Activated naive CD8-positive, alpha-beta T cell treated with anti-CD3 and anti-CD28 coated beads, Interleukin-2, amount 50 U/mL, for 16 hours (primary cell): ENCODE measurements at places on chromosomes 12 and 14.

DNA sequence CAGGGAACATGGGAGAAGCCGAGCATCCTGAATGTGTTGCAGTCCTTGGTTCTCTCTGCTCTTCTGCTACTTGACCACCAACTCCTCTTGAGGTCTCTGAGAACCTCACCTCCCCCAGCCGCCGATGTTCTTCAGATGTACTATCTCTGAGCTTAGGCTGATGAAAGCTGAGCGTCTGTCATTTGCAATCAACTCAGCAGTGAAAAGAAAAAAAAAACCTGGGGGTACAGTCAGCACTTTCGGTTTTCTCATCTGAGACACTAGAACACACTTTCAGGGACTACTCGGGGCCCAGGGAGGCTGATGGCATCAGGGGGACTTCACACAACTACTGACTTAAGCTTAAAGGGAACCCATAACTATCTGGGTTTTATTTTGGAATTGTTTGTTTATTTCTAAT, 9.6 kb upstream of the FLVCR2 start:
- DNase-seq: no peak

DNA sequence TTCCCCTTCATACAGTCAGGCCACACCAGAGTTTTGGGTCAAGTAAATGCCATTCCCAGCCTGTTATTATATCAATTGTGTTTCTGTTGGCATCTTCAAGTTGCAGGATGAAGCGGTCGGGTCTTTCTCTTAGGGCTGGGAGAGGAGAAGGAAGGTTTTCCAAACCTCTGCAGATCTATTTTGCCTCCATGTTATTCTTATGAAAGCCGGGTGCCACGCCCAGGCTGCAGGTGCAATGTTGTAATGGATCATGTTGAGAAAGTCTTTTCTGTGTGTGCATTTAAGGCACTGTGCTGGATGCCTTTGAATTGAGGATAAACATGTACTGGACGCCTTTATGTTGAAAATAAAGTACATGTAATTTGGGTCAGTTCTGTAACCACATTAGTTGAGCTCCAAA, 164.4 kb upstream of the HIF1A start:
- DNase-seq: no peak

GRCh38 chr12:92294676-92295440, 149.2 kb upstream of the BTG1 start:
- no peak for DNase-seq

- no peak for DNase-seq
Observed at GRCh38 chr12:125329239-125330102, 264.2 kb downstream of the AACS start.

DNA sequence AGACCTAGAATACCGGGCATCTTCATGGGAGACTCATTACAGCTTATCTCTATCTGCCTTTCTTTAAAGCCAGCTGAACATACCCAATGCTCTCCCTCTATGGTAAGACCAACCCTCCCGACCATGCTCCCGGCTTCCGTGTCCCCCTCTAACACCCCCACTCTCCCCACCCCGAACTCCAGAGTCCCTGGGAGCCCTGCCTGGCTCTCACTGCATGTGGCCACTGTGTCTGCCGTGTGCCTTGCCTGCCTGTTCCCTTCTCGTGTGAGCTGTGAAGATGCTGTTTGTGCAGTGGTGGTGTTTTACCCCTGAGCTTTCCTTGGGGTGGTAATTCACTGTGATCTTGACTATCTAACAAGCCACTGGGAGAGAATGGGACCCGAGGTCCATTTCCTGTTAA, 146.4 kb upstream of the FKBP4 start:
- no peak for DNase-seq

DNA sequence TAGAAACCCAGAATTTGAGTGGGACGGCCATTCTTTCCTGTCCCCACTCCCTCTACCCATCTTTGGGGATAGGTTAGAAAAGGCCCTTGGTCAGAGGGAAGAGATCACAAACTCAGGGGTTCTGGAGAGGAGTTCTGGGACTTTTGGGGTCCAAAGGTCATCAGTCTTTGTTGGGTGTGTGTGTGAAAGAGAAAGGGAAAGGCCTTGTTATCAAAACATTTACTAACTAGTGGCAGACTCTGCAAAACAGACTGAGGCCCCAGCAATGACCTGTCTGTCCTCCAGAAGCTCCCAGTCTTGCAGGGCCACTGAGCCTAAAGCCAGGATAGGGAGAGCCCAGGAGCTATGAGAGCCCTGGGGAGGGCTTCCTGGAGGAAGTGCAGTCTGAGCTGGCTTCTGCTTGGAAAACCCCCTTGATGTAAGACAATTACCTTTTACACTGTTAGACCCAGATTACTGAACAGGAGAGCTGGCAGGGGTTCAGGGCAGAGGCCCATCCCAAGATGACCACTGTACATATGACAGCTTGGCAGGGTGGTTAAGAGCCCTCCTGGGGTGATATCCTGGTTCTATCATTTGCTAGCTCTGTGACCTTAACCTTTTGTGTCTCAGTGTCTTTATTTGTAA, 429.1 kb upstream of the CCDC196 start:
- DNase-seq: no peak

DNA sequence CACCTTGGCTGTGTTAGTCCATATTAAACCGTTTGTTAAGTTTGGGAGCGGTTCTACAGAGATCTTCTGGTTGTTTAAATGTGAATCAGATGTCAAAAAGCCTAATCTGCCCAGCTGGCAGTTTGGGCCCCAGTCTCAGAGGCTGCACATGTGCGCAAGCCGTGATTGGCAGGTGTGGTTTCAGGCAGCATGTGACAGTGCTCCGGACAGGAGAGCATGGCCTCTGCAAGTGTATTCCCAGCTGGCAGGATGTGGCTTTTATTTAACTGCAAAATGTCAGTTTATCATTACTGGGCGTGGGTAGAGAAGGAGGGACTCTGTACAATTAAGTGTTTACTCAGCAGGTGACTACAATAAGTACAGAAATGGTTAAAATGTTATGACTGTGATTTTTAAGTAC, 77.5 kb downstream of the PELI2 start:
- no peak for DNase-seq

DNA sequence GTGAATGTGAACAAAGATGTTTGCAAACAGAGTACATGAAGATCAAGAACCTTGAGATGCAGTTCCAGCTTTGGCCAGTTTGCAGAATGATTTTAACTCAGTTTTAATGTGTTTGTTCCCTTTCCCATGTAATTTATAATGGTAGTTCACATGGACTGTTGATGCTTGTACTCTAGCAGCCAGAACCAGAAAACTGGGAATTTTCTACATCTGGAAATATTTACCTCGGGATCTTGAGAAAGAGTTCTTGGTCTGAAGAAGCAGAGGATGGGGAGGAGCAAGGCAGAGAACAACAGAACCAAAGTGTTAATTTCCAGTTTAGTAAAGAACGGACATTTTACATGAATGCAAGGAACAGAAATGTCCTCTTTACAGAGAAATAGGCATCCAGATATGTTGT, 37.0 kb upstream of the PMCH start:
- no peak for DNase-seq

- DNase-seq: no peak
Observed at GRCh38 chr12:32863128-32863527, 33.4 kb downstream of the PKP2 start.

DNA sequence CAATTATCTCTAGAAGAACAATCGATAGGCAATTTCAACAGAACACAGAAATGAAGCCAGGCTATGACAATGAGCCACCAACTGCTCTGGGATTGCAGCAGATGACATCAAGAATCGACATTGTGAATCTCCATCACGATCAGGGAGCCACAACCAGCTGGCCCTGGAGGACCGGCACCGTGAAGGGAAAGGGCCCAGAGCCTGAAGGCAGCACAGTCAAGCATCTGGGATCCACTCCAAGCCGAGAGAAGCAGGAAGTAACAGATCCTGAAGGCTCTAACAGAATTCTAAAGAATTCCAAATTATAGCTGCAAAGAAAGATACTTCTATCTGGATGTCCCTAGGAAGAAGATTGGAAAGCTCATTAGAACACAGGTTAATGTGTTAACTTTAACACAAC, 61.0 kb downstream of the LRRC74A start:
- no peak for DNase-seq

DNA sequence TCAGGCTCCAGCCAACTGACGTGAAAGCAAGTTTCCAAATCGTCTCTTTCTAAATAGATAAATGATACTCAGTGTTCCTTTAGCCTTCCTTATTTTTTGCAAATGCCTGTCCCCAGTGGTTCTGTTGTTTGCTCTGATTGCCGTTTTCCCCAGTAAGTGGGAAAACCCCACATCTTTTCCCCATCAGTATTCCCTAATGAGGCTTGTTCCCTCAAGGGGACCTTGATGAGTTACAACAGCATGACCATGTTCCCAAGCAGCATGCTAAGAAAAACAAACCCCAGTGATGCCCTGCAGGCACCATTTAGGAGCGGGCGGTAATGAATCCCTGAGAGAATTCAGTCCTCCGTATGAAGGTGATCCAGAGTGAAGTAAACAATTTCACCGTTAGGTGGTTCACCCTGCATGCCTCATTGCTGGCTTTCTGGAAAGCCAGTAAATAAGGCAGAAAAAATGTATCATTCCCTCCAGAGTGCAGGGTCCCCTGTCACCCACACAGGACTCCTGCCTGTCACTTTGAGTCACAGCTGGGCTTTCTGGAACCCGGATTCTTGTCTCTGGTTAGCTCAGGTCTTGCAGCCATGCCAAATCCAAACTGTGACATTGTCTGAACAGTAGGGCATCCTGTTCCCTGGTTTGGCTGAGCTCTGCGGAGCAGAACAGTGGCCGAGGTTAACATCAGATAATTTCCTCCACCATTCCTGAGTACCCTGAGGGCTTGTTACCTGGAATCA, 222.6 kb downstream of the RGS6 start:
- DNase-seq: no peak

DNA sequence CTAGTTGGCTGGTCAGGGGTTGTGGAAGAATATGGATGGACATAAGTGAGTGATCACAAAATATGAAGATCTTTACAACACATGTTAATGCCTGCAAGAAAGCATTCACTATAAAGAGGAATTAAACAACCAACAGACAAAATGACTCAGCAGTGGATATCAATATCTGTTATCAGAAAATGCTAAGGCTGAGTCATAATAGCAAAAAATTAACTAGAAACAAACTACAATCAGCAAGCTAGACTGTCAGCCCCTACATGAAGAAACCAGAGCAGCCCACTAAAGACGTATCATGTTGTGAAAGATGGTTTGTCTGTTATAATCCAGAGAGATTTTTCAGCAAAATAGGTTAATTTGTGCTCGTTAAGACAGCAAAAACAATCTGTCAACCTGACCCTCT, 472.9 kb downstream of the NELL2 start:
- no peak for DNase-seq

GRCh38 chr14:71665157-71665556, 267.1 kb upstream of the RGS6 start:
- no peak for DNase-seq

GRCh38 chr14:52355016-52355431, 40.9 kb downstream of the PTGER2 start:
- no peak for DNase-seq

DNA sequence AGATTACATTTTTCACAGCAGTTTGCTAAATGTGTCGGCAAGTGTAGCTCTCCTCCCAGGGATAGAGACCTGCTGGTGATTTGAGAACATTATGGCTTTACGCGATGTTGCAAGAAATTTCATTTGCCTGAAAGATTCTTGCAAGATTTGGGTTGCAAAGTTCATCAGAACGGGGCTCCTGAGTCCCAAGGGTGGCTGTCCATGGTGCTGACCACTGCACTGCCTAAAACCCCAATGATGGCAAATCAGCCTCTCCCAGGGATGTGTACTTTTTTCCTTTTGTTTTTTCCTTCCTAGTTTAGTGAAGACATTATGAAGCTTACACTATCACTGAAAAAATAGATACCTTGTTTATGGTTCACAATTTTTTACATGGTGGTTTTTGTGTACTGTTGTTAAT, 85.4 kb downstream of the WSCD2 start:
- no peak for DNase-seq

GRCh38 chr12:98182821-98183220, 332.6 kb upstream of the TMPO start:
- no peak for DNase-seq

- no peak for DNase-seq
Observed at GRCh38 chr14:99265571-99265970, 6.4 kb downstream of the BCL11B start.

- DNase-seq: no peak
Observed at GRCh38 chr12:65189028-65189718, 19.8 kb downstream of the LEMD3 start.

DNA sequence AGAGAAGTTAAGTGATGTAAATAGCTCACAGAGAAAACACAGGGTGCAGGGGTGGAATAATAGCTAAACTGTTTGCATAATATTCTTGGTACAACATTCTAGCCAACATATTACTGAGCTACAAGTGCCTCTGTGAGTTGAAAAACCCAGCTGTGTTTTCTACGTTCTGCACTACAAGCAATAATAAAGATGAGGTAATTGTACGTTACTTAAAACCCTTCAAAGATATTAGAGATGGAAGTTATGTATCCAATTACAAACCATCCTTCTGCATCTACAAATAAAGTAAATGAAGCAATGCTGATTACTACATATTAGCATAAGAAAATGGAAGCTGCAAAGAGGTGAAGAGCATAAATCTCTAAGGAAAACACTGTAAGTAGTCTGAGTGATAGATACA, 271.4 kb downstream of the SSPN start:
- DNase-seq: no peak

GRCh38 chr12:117441751-117442150, 80.3 kb upstream of the NOS1 start:
- DNase-seq: no peak

DNA sequence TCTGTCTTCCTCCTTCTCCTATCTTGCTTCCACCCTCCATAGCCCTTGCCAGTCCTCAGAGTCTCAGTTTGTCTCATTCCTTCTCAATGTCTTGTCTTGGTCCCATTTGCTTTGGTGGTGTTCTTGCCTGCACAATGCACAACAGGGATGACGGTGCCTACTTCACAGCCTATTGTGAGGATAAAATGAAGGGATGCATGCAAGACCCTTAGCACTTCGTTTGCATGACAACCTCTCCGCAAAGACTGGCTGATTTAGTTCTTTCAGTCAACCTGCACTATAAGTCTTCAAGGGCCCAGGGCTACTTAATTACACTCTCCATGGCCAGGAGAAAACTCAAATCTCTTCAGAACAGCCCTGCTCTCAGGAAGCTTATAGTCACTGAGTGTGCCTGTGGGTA, 8.5 kb downstream of the SELPLG start:
- DNase-seq: no peak

DNA sequence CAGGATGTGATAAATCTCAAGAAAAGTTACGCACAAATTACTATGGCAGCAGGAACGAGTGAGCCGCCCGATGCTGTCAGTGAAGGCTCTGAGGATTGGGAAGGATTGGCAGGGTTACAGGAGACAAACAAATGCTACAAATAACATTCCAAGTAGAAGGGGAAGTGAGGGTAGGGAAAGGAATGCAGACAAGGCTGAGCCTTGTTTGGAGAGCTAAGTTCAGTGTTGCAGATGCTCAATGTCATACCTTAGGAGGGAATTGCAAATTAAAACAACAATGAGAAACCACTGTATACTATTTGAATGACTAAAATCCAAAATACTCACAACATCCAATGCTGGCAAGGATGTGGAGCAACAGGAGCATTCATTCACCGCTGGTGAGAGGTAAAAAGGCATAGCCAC, 1.3 kb downstream of the CLEC9A start:
- no peak for DNase-seq

GRCh38 chr14:89654998-89655397, 238.0 kb upstream of the FOXN3 start:
- DNase-seq: no peak
